ENCODE measurements at places on chromosomes 6 and 20. TPM values are rescaled to one million over a fixed set of nuclear protein-coding genes. Genes with fewer than 3 reads are reported as not detected.

The BMP5 gene
- polyA plus RNA-seq: 2.9 TPM

DNA sequence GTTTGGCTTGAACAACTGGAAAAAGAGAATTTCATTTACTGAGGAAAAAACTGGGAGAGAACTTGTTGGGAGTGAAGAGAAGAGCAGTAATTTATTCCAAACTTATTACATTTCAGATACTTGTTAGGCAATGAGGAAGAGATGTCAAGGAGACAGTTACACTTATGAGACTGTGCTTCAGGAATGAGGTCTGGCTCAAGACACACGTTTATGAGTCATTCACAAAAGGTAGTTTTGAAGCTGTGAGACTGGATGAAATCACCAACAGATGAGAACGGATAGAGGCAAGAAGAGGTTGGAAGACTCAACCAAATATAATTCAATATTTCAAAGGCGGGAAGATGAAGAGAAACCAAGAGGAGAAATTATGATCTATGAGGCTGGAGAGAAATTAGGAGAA, 70.6 kb upstream of the DEFB112 start:
- DNase-seq: no peak

The BHLHE23 gene
- polyA plus RNA-seq: not detected

- DNase-seq: no peak
These were observed 236.0 kb downstream of the ADGRG6 start for GRCh38 chr6:142537612-142538478.

The TBXT gene
- not detected for polyA plus RNA-seq

- no peak for DNase-seq
These were observed 181.4 kb downstream of the PHF3 start for GRCh38 chr6:63816982-63817436.

GRCh38 chr20:5145365-5146098, 18.7 kb downstream of the CDS2 start:
- DNase-seq: no peak

The KCNQ5 gene
- 0.20 TPM for polyA plus RNA-seq

DNA sequence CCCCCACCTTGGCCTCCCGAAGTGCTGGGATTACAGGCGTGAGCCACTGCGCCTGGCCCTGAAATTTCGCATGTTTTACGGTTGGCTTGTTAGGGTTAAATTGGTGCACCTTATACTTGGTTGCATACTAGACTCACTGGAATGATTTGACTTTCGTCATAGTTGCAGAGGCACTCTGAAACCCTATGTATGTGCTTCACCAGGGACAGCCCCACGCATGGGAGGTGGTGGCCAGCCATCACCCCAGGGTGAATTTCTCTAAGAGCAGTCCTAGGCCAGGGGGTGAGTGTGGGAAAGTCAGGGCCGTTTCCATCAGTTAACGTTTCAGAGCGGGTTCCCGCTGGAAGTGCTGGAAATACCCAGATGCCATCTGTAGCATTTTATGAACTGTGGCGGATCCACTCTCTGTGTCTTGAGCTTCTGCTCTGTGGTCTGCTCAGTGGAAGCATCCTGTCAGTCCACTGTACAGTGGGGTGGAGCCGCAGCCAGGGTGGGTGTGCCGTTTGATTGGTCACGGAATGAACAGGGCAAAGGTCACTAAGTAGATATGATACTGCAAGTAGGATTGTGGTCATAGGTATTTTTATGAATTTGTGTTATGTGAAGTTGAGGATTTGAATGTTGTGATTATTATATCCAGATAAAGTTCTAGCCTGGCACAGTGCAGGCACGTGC, 13.2 kb downstream of the DNAJC5 start:
- no peak for DNase-seq

GRCh38 chr6:26268659-26269402, 96.2 kb upstream of the BTN3A2 start:
- no peak for DNase-seq

GRCh38 chr6:166556863-166557322, 29.6 kb downstream of the RAMACL start:
- no peak for DNase-seq

The TTLL9 gene
- polyA plus RNA-seq: 2.7 TPM

All from right renal cortex interstitium (tissue), 3 donors.